RCC 7860 (cell line): ENCODE measurements at places on chromosomes 5 and 9.
A peak's percentile ranks its signal among the peaks of the same experiment; 100 is the strongest.

GRCh38 chr5:132251220-132251725 lies 6.2 kb upstream of the PDLIM4 start:
- peak; percentile 96 for DNase-seq

DNA sequence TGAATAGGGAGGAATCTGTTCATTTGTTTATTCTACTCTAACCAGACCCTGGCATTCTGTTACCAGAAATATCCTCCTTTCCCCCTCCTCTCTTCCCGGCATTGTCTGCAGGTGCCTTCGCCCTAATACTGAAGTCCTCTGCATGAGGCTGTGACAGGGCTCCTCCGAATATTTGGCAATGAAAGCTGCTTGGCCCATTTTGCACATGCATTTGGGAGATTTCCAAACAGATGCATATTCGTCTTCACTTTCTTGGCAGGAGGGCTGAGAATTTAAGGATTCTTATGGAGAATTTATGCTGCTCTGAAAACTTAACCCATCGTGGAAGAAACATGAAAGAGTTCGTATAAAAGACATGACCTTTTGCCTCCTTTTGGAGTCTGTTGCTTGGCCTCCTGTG lies 484.0 kb downstream of the ZNF608 start:
- no peak for DNase-seq

GRCh38 chr9:129081388-129081904 lies 535 bp downstream of the DOLPP1 start:
- no peak for DNase-seq

GRCh38 chr9:131012023-131012334 lies 3.0 kb downstream of the LAMC3 start:
- no peak for DNase-seq

GRCh38 chr5:36367524-36367923 lies 65.8 kb upstream of the RANBP3L start:
- DNase-seq, result no peak

GRCh38 chr9:128634651-128635262 lies 21.9 kb downstream of the DYNC2I2 start:
- no peak for DNase-seq

DNA sequence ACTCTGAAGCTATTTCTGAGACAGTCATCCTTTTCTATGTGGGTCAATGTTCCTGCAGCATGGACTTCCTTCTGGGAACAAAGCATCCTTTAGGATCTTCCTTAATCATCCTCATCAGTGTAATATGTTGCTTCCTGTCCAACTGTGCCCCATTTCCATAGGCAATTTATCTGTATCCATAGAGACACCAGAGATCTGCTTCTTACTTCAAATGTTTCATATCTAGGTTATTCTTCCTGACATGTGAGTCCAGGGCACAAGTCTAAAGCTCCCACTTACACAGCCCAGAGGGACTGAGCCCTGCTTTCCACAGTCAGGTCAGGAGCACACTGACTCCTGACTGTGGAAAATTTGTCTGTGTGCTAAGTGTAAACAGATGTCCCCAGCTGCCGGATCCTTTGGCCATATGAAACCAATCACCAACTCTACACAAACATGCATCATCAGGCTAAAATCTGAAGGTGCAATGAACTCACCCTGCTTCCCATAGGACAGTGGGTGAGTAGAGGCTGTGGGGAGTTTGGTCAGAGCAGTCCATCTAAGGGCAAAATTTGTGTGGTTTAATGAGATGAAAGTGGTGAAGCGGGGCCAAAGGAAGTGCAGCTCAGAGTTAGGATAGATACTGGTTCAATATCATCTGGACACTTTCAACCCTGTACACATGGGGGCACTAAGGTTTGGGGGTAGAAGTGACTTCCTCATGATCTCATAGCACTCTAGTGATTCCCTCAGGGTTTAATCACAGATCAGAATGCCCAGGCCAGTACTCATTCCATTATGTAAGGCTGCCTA lies 85.2 kb upstream of the TNC start:
- DNase-seq, result peak; percentile 32

DNA sequence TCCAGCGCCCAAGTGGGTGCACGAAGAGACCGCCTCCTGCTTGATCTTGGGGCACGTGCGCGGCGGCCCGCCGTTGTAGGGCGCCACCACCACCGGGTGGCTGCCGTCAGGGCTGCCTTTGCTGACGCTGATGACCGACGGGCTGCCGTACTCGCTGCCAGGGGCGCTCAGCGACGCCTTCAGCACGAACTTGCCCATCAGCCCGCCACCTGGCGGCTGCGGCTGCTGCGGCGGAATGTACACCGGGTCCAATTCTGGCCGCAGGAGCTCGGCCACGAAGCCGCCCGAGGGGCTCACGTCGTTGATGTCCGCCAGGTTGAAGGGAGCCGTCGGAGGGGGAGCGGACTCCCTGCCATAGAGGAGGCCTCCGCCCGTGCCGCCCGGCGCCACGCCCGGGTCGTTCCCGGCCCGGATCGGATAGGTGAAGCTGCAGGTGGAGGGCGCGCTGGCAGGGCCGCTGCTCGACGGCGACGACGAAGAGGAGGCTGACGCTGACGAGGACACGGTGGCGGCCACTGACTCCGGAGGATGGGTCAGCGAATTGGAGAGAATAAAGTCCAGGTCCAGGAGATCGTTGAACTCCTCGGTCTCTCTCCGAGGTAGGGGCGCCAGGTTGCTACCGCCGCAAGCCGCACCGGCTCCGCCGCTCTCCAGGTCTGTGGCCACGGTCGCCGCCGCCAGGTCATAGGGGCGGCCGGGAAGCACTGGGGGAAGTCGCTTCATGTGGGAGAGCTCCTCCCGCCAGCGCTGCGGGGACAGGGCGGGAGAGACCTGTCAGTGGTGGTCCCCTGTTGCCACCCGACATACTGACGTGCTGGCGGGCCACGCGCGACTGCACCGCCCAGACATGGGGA lies 1.8 kb downstream of the KLF4 start:
- DNase-seq, result no peak

- no peak for DNase-seq
Measured at GRCh38 chr9:124570942-124571666, 63.9 kb upstream of the NR5A1 start.

- peak; percentile 58 for DNase-seq
Measured at GRCh38 chr9:91302831-91303230, 58.9 kb downstream of the AUH start.

- no peak for DNase-seq
Measured at GRCh38 chr9:31188496-31188895, 1195.9 kb upstream of the ACO1 start.

GRCh38 chr5:58683567-58683966 lies 100.7 kb downstream of the RAB3C start:
- DNase-seq, result no peak

GRCh38 chr9:11312966-11313365 lies 700.2 kb upstream of the PTPRD start:
- DNase-seq, result no peak

DNA sequence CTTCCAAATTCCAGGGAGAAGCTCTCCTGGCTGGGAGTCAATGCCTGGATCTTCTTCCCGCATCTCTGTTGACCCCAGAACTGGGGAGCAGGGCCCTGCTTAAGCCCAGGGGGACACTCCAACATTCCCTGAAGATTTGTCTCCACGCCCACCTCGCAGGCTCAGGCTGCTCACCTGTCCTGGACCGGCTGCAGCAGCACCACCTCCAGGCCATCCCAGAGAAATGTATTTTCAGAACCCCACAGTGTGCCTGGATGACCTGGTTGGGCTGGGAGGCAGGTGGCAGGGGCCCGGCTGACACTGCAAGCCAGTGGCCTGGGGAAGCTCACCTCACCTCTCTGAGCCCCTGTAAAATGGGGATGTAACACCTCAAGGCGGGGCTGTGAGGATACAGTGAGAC lies 27.1 kb upstream of the ZBTB43 start:
- DNase-seq, result no peak

DNA sequence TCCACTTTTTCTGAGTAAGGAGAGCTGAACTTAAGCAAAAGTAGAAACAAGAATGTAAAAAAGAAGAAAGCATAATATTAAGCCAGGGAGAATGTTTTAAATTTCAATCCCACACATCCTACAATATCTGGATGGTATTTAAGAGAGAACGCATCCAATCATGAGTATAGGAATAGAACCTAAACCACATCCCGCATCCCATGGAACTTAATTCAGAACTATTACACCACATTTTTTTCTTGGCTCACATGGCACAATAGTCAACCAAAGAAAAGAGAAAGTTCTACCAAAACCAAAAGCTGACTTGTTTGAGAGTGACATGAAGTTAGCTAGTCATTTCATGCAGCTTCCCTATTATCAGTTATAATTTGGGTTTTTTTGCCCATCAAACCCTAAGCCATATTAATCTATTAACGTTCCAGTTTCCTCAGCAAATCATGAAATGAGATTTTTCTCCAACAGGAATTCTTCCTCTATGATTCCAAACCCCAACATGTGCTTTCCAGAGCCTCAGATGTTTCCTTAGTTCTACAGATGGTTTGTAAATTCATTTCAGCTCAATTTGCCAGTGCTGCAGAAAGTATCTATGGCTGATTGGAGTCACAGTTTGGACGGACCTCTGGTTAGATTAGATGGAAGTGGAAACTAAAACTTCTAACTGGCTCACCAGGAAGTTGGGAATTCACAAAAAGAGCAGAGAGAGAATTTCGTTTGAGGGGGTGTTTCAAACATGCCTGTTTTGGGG lies 22.5 kb downstream of the ADAMTSL1 start:
- no peak for DNase-seq

GRCh38 chr5:172830876-172831662 lies 3.0 kb upstream of the ERGIC1 start:
- peak; percentile 57 for DNase-seq

GRCh38 chr5:88515881-88516819 lies 247.5 kb upstream of the TMEM161B start:
- no peak for DNase-seq

GRCh38 chr5:143315929-143316328 lies 87.6 kb downstream of the NR3C1 start:
- no peak for DNase-seq

- DNase-seq, result no peak
Measured at GRCh38 chr5:156803404-156803803, 46.7 kb upstream of the PPP1R2B start.

DNA sequence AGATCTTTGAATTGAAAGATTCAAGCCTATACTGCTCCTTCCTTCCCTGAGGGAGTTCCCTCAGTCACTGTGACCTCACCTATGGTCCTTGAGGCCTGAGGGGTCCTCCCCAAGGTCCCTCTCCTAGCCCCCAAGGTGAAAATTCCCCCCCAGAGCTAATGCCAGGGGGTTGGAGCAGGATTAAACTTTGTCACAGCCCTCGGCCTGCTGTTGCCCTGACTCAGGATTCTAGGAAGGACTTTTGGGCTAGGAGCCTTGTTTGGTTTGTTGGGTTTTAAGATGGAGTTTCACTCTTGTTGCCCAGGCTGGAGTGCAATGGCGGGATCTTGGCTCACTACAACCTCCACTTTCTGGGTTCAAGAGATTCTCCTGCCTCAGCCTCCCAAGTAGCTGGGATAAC lies 123.2 kb downstream of the C5orf15 start:
- DNase-seq, result no peak

DNA sequence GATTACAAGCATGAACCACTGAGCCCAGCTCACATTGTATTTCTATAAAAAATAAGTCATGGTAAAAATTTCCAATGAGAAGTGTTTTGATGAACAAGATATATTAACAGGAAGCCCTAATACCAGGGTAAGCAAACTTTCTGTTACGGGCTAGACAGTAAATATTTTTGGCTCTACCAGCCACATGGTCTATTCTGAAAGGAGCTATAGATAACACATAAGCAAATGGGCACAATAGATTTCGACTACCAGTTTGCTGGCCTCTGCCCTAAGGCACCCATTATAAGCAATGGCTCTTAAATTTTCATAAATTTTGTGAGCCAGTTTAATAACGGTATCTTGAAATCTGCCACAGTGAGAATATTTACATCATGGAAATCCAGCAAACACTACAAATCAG lies 8.1 kb downstream of the UBQLN1 start:
- DNase-seq, result no peak

GRCh38 chr9:28363151-28363562 lies 789.9 kb upstream of the C9orf72 start:
- DNase-seq, result no peak

GRCh38 chr5:149302641-149303040 lies 31.0 kb downstream of the AFAP1L1 start:
- DNase-seq, result no peak

- DNase-seq, result no peak
Measured at GRCh38 chr5:100731768-100732167, 171.3 kb downstream of the ST8SIA4 start.
